ENCODE measurements at places on chromosomes 12 and 14.

- DNase-seq = no peak
Observed at GRCh38 chr12:56086608-56087007, 6.6 kb downstream of the ERBB3 start.

DNA sequence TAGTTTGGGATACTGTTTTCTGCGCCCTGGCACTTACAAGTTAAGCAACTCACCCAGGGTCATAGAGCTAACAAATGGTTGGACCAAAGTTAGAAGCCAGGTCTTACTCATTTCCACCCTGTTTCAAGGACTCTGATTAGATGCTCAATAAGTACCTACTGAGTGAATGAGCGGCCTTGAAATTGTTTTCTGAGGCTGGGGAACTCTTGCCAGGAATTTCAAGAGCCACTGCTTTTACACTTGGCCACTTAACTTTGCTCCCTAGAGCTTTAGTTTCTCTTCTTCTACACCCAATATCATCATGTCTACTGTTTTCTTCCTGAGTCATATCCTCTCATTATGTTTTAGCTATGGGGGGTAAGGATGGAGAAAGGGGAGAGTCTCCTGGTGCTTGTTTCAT is 431.6 kb downstream of the ZFP36L1 start:
- DNase-seq = no peak

- no peak for DNase-seq
Observed at GRCh38 chr14:75715926-75716780, 55.1 kb downstream of the TTLL5 start.

DNA sequence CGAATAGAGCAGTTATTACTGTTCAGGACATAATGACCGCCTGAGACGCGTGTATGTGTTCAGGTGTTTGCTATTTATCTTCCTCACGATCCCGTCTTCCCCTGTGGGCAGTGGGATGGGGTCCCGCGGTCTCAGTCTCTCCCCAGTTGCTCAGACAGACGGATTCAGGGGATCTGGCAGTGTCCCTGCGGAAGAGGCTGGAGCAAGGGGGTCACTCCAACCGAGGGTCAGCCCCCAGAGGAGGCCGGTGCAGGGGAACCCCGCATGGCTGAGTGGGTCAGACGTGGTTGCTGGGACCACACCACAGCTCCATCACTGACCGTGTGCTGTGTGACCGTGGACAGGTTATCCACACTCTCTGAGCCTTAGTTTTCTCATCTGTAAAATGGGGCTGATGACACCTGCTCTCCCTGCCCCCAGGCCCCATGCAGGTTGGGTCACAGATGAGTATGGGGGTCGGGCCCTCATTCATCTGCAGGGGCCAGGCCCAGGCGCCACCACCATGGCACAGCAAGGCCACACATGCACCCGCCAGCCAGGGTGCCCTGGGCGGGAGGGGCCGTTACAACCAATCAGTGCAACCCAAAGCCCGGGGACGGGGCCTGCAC is 5.2 kb downstream of the MMP17 start:
- DNase-seq = no peak

- no peak for DNase-seq
Observed at GRCh38 chr14:28875934-28876571, 109.5 kb downstream of the FOXG1 start.

DNA sequence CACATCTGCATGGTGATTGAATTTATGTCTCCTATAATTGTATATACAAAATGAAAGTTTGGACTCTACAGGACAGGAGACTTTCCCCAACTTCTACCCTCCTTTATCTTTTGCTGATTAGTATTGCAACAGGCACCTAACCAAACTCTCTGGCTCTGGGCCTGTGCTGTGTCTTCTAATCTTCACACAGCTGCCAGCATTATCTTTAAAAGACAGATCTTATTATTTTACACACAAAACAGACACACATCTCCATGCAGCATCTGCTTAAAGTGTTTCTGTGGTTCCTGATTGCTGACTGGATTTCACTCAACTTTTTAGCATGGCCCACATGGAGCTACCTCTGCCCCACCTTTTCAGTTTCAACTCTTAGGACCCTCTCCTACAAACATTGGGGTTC is 154.9 kb upstream of the PELI2 start:
- no peak for DNase-seq

GRCh38 chr12:68998041-68998440 is 65.1 kb upstream of the CPM start:
- no peak for DNase-seq

DNA sequence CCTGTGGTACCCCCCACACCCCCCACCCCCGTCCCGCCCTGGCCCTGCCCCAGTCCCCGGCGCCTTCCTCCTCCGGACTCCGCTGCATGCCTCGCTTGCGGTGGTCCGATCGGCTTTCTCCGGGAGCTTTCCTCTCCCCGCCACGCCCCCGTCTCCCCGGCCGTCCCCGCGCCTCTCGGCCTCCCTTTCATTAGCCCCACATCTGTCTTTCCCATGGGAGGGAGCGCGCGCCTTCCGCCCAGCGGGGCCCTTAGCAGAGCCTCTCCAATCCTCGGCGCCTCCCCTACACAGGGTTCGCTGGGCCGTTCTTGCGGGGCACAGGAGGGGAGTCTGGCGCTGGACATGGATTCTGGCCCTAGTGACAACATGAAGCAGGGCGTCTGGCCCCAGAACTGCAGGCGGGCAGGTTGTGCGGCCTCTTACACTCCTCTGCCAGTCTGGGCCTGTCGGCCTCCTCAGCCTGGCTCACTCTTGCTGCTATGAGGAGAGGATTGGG is 1.5 kb upstream of the EFS start:
- DNase-seq = no peak

- no peak for DNase-seq
Observed at GRCh38 chr14:101586531-101587430, 25.5 kb downstream of the DIO3 start.

- DNase-seq = peak; percentile 50
Observed at GRCh38 chr12:55707841-55708694, at the start of gene ITGA7. Gene ITGA7 (minus strand): TSS chr12:55707904. CDS start chr12:55707682, 222 bp downstream.

- DNase-seq = no peak
Observed at GRCh38 chr12:24596768-24597388, 352.0 kb downstream of the BCAT1 start.

All from activated naive CD4-positive, alpha-beta T cell (primary cell).